ENCODE measurements at places on chromosomes 7 and 10.

DNA sequence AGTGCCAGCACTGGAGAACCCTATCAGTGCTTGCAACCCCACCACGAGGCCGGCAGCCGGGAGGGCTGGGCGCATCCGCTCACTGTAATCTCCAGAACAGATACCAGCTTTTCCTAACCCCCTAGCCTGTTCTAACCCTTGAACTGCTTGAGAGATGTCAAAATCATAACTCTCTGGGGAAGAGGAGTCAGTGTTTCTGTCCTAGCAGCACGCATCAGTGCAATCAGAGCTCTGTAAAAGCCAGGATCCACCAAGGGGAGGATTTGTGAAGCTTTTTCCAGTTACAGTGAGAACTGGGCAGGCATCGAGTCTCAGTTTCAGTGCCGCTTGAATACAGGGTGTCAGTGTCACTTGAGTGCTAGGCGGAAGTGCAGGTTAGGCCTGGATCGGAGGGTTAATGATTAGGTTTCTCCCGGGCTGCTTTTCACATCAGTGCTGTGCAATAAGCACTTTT is 104.5 kb upstream of the INSYN2A start:
- DNase-seq, result no peak

DNA sequence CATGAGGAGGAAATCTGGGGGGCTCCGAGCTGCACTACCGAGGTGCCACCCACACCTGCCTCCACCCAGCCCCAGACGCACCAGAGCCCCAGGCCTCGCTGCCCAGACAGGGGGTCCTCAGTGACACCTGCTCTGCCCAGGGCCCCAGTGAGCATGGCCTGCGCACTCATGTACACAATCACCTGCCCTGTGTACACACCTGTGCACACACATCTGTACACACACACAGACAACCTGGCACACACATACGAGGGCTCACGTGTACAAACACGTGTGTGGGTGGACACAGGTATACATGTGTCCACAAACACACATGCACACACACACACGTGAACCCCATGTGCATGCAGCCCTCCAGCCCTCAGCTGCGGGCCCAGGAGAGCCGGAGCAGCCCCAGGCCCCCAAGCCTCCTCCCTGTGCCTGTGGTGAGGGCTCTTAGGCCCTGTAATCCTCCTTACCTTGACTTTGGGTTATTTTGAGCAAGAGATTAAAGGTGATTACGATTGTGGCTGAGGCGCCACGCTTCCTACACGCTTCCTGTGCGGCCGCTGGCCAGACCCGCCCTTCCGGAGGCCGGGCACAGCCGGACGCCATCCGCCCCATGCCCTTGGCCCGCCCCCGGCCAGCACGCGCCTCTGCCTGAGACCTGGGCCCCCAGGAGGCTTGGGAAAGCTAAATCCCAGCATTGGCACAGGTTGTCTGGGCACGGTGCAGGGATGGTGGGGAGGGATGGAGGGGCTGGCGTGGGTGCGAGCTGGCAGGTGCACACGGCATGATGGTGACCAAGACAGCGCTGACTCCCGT is 71.9 kb downstream of the ELFN1 start:
- no peak for DNase-seq

DNA sequence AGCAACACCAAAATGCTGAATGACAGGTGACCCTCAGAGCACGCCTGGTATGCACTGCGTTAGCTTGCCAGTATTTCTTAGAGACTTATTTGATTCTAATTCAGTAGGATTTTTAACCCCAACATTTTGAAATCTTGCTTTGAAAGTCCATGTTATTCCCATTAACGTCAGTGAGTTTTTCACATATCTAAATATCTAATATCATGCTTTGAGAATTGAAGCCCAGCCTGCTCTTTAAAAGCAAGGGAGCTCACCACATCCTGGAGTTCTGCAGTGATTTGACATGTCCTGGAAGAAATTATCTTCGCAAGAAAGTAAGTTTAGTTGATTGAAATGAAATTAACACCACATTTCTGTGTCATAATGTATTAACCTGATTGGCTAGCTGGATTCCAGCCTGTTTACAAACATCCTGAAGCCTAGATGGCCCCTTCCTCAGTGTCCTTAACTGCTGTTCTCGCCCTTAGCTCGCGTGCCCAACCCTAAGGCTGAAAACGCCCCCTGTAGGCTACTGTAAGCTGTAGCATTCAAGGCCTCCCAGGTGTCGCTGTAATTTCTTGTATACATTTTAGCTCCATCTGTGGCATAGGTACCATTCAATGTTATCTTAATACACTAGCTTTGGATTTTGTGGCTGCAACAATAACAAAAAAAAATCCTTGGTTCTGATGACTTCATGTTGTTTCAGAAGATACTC is 191.5 kb downstream of the MGMT start:
- DNase-seq, result no peak

DNA sequence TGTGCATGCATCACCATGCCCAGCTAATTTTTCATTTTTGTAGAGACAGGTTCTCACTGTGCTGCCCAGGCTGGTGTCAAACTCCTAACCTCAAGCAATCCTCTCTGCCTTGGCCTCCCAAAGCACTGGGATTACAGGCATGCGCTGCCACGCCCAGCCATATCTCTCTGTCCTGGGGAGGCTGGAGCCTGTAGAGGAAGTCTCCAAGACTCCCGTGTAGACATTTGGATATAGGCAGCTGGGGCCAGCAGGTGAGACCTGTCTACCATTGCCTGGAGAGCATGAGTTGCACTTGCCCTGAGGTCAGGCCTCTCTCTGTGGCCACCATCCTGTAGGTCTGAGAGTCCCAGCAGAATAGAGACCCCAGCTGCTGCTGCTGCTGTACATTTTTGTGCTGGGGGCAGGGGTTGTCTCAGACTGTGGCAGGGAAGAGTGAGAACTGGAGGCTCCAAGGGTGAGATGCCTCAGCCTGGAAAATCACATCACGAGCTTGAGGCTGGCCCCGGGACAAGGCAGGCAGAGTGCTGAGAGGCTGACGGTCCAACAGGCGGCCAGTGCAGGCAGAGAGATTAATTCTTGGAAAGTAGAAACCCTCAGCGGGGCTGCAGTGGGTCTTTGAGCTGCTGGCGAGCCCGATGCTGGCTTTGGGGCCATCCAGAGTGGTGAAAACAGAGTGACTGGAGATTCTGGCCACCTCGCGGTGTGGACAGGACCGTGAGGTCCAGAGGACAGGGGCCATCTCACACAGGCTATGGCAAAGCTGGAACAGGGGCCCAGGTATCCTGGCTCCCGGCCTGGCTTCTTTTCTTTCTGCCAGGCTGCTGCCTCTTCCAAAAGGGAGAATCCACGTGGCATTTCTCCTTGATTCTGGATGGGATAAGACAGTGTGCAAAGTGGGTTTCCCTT is 60.9 kb downstream of the TMEM270 start:
- no peak for DNase-seq

GRCh38 chr7:74226633-74227032 is 16.8 kb downstream of the LAT2 start:
- DNase-seq, result no peak

DNA sequence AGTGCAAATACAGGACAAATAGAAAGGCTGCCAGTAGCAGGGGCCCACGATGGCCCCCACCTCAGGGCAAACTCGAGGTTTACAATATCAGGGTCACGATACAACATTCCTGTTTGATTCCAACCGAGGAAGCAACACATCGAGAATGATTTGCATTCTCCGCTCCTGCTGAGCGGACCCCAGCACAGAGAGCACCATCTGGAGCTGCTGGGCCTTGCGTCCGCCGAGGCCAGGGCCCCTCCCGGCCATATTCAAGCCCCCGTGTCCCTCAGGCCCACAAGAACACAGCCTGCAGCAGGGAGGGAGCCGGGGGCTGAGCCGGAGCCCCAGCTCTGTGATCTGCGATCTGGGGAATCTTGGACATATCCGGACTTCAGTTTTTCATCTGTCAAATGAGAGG is 84.3 kb downstream of the PRKAG2 start:
- no peak for DNase-seq

DNA sequence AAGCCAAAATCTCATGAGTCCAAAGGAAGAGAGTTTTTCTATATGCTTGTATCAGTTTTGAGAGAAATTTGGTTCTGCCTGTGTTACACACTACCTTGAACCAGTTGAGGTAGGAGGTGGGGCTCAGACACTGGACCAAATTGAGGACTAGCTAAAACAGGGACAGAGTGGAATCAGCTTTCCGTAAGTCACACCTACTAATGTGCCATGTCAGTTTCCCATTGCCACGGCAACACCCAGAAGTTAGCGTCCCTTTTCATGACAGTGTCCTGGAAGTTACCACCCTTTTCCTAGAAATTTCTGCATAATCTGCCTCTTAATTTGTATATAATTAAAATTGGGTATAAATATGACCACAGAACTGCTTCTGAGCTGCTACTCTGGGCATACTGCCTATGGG is 9.0 kb downstream of the ADK start:
- DNase-seq, result no peak

- DNase-seq, result no peak
Observed at GRCh38 chr7:100693312-100694097, 545 bp downstream of the GIGYF1 start.

GRCh38 chr7:71543396-71543795 is 411.5 kb downstream of the GALNT17 start:
- DNase-seq, result no peak

DNA sequence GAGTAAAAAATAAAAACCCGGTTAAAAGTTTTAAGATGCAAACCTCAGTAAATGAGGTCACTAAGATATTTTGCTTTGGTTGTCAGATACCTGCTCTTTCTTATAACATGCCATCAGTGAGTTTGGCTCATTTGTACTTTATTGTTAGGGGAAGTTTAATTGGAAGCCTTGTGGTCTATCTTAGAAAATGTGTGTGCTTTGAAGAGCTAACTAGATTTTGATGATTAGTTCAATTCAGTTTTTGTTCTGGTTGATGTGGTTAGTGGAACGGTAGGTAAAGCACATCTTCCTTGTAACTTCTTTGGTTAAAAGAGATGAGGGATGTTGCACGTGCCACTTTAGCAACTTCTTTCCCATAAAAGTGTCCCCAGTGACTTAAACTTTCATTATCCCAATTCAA is 353.4 kb upstream of the GALNT17 start:
- DNase-seq, result no peak

GRCh38 chr10:58782876-58783851 is 270.5 kb downstream of the BICC1 start:
- DNase-seq, result no peak

GRCh38 chr7:93375603-93376002 is 143.4 kb downstream of the VPS50 start:
- DNase-seq, result no peak

GRCh38 chr7:28104041-28104541 is 76.5 kb downstream of the JAZF1 start:
- DNase-seq, result no peak

DNA sequence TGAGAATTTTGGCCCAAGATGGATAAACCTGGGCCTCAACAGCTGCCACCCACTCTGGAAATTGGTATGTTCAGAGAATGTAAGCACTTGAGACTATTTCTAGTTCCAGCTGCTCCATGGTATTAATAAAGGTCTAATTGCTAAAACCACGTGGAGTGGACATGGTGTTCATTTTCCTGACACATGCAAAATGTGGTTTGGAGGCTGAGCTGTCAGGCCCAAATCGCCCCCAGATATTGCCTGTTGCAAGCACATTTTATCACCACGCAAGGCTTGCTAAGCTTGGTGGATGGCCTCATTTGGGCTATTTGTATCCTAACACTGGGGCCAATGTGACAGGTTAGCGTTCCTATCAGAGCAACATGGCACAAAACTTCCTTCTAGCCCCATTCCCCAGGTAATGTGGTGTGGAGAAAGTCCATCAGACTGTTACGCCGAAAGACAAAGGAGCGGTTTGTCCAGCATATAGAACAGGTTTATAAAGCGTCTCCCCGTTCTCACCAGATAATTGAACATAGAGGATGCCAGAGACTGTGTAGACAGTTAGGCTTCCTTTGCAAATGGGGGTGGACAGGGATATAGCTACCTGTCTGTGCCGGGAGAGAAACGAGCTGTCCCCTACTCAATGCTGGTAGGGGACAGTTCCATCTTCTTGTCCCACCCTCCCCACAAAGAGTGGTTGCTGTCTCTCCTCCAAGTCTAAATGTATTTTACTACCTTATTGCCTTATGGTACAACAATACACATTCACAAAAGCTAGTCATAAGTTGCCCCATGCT is 78.0 kb upstream of the ANKRD1 start:
- DNase-seq, result no peak

- DNase-seq, result no peak
Observed at GRCh38 chr7:701086-701671, 25.3 kb upstream of the DNAAF5 start.

- no peak for DNase-seq
Observed at GRCh38 chr7:19869979-19870378, 96.6 kb upstream of the TMEM196 start.

DNA sequence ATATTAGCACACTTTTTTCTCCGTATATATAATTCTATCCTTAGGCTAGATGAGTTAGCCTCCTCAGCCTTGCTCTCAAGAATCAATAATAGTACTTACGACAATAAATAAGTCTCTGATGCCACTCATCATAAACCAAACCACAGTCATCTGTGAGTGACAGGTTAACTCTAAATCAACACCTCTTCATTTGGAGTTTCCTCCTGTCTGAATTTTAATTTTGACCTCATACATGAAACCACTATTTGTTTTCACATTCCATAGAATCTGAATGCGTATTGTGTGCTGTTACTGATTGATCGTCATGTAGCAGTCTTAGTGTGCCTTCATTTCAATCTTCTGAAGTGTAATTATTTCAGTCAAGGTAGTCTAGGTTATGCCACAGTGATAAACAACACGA is 85.8 kb downstream of the HGF start:
- DNase-seq, result no peak

- no peak for DNase-seq
Observed at GRCh38 chr10:132547421-132547861, 9.9 kb downstream of the INPP5A start.

DNA sequence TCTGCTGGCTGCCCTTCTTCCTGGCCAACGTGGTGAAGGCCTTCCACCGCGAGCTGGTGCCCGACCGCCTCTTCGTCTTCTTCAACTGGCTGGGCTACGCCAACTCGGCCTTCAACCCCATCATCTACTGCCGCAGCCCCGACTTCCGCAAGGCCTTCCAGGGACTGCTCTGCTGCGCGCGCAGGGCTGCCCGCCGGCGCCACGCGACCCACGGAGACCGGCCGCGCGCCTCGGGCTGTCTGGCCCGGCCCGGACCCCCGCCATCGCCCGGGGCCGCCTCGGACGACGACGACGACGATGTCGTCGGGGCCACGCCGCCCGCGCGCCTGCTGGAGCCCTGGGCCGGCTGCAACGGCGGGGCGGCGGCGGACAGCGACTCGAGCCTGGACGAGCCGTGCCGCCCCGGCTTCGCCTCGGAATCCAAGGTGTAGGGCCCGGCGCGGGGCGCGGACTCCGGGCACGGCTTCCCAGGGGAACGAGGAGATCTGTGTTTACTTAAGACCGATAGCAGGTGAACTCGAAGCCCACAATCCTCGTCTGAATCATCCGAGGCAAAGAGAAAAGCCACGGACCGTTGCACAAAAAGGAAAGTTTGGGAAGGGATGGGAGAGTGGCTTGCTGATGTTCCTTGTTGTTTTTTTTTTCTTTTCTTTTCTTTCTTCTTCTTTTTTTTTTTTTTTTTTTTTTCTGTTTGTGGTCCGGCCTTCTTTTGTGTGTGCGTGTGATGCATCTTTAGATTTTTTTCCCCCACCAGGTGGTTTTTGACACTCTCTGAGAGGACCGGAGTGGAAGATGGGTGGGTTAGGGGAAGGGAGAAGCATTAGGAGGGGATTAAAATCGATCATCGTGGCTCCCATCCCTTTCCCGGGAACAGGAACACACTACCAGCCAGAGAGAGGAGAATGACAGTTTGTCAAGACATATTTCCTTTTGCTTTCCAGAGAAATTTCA is 1.7 kb downstream of the ADRB1 start:
- DNase-seq, result no peak

Data from esophagus squamous epithelium (tissue), 5 donors.